Stimulated activated CD4-positive, alpha-beta T cell treated with anti-CD3 and anti-CD28 coated beads, Interleukin-4, amount 100 ng/mL, for 4 hours (primary cell): ENCODE measurements at places on chromosomes 13 and 19.

- no peak for DNase-seq
Observed at GRCh38 chr19:35080613-35081170, 34.9 kb upstream of the FXYD3 start.

GRCh38 chr19:8922591-8922990, 87.6 kb downstream of the MUC16 start:
- no peak for DNase-seq

- no peak for DNase-seq
Observed at GRCh38 chr19:11093689-11094238, 4.5 kb downstream of the LDLR start.

DNA sequence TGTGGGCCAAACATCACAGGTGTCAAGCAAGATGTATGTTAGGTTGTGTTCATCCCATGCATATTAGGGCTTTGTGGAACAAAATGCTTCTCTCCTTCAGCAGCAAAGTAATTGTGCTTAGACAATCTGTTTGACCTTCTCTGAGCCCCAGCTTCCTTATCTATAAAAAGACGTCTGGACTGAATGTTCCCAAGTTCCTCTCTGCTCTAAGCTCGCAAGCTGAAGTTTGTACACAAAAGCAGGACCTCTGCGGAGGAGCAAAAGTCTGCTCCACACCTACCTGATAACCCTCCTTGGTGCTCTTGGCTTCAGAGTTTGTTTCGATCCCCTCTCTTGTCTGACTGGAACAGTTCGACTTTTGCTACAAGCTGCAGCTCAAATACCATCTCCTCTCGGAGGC, 95.7 kb upstream of the UBL3 start:
- no peak for DNase-seq

- no peak for DNase-seq
Observed at GRCh38 chr13:46541210-46541609, 11.8 kb upstream of the LRCH1 start.

- DNase-seq, result no peak
Observed at GRCh38 chr19:1746401-1747284, 6.7 kb upstream of the ONECUT3 start.

GRCh38 chr13:111668451-111668850, 348.0 kb downstream of the TEX29 start:
- DNase-seq, result no peak

DNA sequence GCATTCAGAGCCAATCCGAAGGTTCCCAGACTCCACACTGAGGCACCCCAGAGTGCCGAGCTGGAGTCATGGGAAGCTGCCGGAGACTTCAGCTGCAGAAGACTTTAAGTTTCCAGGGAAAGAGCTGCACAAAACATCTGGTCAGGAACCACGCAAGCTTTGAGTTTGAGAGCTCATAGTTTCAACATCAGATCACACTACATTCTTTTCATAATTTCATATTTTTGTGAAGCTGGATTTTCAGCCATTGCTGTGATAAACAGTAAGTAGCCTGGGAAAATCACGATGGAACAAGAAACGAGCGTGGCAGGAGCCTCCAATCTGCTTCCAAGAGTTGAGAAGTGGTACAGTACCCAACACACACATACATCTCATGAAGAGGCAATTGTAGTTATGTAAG, 25.5 kb upstream of the ATP12A start:
- DNase-seq, result no peak

- no peak for DNase-seq
Observed at GRCh38 chr19:14432791-14433553, at the start of gene PKN1. Gene PKN1 (plus strand): TSS chr19:14433306. CDS start chr19:14433522, 216 bp downstream.

DNA sequence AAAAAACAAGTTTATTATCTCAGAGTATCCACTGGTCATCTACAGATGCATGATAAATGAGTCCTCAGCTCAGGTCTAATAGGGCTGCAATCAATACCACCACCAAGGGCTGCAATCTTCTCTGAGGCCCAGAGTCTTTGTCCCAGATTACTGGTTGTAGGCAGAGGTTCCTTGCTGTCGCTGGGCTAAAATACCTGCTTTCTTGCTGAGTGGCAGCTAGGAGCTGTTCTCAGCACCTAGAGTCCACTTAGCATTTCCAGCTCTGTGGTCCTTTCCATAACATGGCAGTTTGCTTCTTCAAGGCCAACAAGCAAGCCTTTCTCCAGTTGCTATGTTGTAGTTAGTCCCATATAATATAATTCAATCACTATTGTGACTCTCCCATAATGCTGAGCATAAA, 351.3 kb downstream of the SLITRK1 start:
- DNase-seq, result no peak

- no peak for DNase-seq
Observed at GRCh38 chr19:28652765-28653164, 560.2 kb downstream of the UQCRFS1 start.

GRCh38 chr19:45879055-45879454, 6.9 kb downstream of the IRF2BP1 start:
- no peak for DNase-seq

DNA sequence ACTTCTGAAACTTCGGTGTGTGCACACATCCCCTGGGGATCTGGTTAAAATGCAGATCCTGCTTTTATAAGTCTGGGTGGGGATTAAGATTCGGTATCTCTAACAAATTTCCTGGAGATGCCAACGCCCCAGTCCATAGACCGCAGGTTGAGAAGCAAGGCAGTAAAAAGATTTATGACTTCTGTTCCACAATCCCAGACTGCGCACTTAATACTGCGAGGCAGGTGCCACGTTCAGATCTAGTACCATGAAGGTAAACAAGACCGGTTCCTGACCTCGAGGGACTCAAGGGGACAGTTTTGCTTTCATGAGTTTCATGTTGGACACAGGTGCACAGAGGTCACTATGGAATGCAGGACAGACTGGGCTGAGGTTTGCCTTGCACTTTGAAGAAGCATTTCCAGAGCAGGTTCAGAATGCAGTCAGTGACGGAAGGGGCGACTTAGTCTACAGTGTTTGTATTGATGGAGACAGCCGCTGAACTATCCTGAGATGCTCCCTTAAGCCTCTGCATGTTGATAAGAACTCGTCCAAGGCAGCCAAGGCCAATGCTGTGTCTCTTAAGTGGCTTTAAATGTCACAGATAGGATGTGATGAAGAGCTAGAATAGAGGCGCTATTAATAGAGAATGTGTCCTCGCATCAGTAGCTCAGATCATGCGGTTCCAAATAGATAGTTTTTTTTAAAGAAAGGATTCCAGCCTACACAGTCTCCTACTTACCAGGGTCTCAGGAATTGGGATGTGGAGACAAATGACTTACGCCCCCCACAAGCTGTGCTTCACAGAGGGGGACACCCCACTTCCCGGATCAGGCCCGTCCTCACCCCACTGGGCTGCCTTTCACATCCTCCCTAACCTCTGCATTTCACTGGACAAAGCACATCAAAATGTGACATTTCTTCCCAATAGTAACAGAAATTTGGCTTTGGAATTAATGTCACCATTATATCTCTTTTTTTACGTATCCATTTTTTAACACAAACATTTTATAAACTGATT, 97.1 kb upstream of the IRS2 start:
- DNase-seq, result no peak

GRCh38 chr19:13738073-13738472, 26.2 kb upstream of the MRI1 start:
- no peak for DNase-seq

GRCh38 chr13:78241278-78241919, 322.8 kb upstream of the EDNRB start:
- DNase-seq, result peak; percentile 1

- no peak for DNase-seq
Observed at GRCh38 chr13:46104868-46105267, at the start of gene CPB2. Gene CPB2 (minus strand): TSS chr13:46105033. CDS start chr13:46105009, 24 bp downstream.

DNA sequence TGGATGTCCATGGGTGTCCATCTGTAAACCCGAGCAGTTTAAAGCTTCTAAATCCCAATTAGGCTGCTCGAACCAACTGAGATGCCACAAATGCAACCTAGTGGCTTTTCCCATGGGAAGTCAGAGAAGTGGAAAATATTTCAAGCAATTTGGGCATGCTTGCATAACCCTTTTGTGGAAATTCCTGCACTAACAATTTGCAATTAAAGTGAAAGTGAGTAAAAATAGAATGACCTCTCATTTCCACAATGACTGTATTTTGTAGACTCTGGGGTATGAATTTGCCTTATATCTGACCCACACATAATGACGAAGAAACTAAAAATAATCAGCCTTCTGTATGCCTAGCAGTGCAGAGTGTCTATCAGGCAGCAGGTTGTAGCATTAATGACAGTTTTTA, 91.8 kb upstream of the TSC22D1 start:
- DNase-seq, result no peak

- no peak for DNase-seq
Observed at GRCh38 chr13:98824376-98825160, 72.1 kb upstream of the SLC15A1 start.

DNA sequence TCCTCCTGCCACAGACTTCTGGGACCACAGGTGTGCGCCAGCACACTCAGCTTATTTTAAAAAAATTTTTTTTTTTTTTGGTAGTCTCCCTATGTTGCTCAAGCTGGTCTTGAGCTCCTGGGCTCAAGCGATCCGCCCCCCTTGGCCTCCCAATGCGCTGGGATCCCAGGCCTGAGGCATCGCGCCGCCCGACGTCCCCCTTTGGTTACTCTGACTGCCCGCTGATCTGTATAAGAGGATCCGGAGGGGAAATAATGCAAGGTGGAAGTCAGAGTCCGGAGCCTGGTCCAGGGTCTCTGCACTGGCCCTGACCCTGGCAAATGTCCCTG, 486 bp upstream of the ZNF805 start:
- no peak for DNase-seq

- DNase-seq, result no peak
Observed at GRCh38 chr13:43227721-43228120, 204.3 kb downstream of the DNAJC15 start.

DNA sequence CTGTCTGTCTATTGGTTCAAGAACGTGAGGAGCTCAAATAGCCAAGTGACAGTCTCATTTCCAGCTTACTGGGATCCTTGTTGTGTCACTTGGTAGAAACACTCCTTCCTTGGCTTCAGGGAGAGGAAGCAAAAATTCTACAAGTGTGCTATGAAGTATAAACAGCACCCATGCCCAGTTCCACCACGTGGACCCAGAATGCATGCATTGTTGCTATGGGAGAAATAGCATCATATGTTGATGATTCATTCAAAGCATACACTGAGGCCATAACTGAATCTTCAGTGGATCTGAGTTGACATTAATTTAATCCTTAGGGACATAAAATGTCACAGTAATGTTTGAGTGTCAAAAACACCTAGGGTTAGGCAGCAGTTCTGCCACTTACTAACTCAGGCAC, 199.0 kb upstream of the RXFP2 start:
- no peak for DNase-seq
